ENCODE measurements at places on chromosomes 4 and X.

DNA sequence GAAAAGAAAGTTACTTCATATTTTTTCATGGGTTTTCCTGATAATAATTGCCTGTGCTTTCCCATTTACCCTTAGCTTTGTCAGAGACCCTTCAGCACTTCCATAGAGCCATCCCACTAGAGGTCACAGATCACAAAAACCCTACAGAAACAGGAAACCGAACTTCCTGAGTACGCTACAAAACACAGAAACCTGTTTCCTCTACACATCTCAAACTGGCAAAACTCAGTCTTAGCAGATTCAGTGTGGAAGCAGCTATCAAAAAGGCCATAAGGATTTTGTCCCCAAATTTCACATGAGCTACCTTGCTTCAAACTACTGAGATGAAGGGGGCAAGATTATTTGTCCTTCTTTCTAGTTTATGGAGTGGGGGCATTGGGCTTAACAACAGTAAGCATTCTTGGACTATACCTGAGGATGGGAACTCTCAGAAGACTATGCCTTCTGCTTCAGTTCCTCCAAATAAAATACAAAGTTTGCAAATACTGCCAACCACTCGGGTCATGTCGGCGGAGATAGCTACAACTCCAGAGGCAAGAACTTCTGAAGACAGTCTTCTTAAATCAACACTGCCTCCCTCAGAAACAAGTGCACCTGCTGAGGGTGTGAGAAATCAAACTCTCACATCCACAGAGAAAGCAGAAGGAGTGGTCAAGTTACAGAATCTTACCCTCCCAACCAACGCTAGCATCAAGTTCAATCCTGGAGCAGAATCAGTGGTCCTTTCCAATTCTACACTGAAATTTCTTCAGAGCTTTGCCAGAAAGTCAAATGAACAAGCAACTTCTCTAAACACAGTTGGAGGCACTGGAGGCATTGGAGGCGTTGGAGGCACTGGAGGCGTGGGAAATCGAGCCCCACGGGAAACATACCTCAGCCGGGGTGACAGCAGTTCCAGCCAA lies at the start of gene MMRN1:
Gene MMRN1 (plus strand): TSS at position 206 of the 902 bp plus-strand sequence. CDS start 118 bp downstream, at position 324.
- DNase-seq: no peak

DNA sequence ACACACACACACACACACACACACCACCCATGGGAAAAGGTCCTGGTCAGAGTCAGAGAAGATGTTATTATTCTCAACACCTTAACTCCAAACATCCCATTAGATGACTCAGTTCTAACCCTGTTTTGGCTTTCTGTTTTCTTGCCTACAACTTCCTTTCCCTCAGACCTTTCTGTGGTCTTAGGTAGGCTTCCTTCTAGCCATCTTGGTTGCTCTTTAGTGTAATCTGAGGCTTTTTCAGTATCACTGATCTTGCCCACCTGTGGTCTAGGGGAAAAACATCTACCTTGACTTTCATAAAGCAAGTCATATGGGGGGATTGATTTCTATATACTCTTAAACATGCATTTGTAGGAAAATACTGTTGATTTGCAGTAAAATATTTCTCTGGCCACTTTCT lies 56.9 kb downstream of the ATG4A start:
- peak; percentile 4 for DNase-seq

DNA sequence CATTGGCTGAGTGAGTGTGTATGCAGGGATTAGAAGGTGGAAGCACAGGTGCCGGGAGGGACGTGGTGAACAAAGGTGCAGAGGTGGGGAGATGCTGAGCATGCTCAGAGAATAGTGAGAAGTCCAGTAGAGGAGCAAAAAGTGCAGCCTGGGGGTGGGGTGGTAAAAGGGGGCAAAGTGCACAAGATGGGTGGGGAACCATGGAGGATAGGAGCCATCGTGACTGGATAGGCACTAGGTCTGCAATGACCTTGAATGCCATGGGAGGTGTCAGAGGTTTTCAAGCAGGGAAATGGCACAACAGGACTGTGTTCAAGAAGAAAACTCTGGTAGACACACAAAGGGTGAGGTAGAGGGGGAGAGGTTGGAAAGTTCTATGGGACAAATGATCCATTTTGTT lies 6.6 kb upstream of the DDX3X start:
- no peak for DNase-seq

DNA sequence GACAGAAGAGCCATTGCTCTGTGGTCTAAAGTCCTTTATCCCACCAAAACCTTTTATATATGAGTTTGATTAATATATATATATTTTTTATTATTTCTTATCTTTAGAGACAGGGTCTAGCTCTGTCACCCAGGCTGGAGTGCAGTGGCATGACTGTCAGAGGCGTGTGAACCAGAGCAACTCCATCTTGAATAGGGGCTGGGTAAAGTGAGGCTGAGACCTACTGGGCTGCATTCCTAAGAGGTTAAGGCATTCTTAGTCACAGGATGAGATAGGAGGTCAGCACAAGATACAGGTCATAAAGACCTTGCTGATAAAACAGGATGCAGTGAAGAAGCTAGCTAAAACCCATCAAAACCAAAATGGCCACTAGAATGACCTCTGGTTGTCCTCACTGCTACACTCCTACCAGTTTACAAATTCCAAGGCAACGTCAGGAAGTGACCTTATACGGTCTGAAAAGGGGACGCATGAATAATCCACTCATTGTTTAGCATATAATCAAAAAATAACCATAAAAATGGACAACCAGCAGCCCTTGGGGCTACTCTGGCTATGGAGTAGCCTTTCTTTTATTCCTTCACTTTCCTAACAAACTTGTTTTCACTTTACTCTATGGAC lies 10.5 kb downstream of the TBCK start:
- DNase-seq: no peak

DNA sequence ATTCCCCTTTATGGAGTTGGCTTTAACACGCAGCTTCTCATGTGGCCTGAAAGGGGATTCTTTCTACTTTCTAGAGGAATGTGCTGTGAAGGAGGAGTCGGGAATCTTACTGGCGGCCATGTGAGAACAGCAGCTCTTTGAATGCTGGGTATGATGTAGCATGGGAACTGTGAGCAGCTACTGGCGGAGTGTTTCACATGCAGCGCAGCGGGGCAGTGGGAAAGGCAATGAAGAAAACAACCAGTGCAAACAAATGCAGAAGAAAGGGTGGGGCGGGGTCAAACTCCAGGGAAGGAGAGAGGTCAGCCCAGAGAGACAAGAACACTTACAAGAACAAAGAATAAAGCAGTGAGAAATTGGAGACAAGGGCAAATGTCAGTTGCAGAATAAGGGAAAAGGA lies 363.8 kb upstream of the FTHL17 start:
- no peak for DNase-seq

GRCh38 chrX:49884290-49884862 lies 5.1 kb downstream of the USP27X start:
- peak; percentile 47 for DNase-seq

DNA sequence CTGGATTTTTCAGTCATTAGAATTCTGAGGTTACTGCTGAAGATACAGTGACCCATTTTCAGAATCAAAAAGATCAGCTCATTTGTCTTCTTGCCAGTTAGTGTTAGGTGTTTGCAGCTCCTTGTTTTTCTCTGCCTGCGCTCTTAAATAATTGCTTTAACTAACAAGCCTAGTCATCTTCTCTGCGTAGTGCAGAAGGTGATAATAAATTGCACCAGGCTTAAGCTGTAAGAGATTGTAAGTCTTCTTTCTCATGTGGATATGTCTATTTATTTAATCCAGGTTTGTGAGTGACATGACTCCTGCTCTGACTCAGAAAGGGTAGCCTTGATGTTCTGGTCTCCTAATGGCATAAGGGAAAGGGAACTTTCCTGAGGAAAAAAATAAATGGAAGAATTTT lies 167.2 kb downstream of the CEP135 start:
- DNase-seq: no peak

DNA sequence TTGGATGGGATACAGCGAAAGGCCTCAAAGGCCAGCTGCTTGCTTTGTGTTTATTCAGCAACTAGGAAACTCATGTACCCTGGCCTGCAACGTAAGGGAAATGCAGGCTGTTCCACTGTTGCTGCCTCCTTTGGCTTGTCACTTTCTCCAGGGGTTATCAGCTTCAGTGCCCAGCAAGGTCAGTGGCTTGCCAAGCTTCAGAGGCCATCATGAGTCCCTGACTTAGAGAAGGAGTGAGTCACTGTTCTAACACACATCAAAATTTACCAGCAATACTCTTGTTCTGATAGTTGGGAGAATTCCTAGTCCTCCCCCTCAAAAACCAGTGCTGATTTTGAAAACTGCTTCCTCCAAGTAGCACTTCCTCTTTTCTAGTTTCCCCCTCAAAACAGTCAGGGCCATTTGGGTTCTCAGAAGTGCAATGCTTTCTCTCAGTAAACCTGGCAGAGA lies 250.8 kb downstream of the ARHGAP24 start:
- DNase-seq: no peak

All from ELR (cell line).